Natural killer cell treated with Interleukin-12 subunit alpha and Interleukin-12 subunit beta and Interleukin-15 and Interleukin-18, amount 100 ng/mL, for 72 hours (primary cell): ENCODE measurements at places on chromosomes 7 and 10. TPM values are rescaled to one million over a fixed set of nuclear protein-coding genes. Genes with fewer than 3 reads are reported as not detected.

Gene PLXNA4
- total RNA-seq = 0.14 TPM

- no peaks in the 10 kb centered on the region for H3K36me3 ChIP-seq
- DNase-seq = no peak
- H3K4me3 ChIP-seq = no peak overlapping the region
- no peaks in the 10 kb centered on the region for H3K4me1 ChIP-seq
- peaks cover 5% of the 10 kb centered on the region for H3K27me3 ChIP-seq
- no peak overlapping the region for H3K27ac ChIP-seq
Measured at GRCh38 chr10:78576276-78576675, 492.5 kb upstream of the ZMIZ1 start.

DNA sequence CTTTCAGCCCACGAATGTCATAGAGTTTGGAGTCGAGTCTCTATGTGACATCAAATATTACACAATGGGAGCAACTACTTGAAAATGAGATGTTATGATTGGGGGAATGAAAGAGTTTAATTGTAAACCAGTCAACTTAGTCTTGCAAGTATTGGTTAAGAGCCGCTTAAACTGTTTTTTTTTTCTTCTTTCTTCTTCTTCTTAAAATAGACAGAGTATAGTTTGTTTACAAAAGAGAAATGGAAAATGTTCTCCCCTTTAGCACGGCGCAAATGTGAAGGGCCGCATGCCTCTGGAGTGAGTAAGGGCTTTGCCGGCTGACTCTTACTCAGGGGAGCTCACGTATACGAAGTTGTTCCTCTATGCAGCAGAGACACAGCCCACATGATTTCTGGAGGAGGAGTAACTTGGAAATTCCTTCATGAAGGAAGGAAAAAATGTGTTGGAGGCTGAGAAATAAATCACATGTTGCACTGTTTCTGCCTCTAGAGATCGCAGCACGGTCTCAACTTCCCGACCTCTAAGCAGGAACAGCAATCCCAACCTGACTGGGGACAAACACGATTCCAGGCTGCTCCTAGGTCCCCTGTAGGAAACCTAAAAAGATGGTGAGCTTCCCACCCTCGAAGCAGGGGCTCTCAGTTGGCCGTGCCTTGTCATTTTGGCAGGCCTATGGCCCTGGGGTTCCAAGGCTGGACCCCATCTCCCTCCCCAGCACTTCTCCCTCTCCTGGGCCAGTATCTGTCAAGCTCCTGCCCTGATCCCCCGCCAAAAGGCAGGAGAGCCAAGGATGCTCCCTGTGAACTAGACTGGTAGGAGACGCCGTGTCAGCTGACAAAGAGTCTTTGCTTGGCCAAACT, 44.8 kb downstream of the MYOF start:
- DNase-seq = no peak
- H3K27ac ChIP-seq = no peak overlapping the region
- H3K27me3 ChIP-seq = peaks cover 15% of the 10 kb centered on the region
- H3K36me3 ChIP-seq = no peaks in the 10 kb centered on the region

Gene MNX1
- total RNA-seq = not detected

GRCh38 chr7:114334989-114335388, 79.6 kb upstream of the FOXP2 start:
- H3K4me3 ChIP-seq = no peak overlapping the region
- no peaks in the 10 kb centered on the region for H3K4me1 ChIP-seq
- no peaks in the 10 kb centered on the region for H3K27me3 ChIP-seq
- H3K27ac ChIP-seq = no peak overlapping the region

- H3K27ac ChIP-seq = no peak overlapping the region
- no peaks in the 10 kb centered on the region for H3K36me3 ChIP-seq
- no peaks in the 10 kb centered on the region for H3K4me1 ChIP-seq
- DNase-seq = no peak
- H3K27me3 ChIP-seq = no peaks in the 10 kb centered on the region
- H3K4me3 ChIP-seq = no peak overlapping the region
Measured at GRCh38 chr7:46651070-46651469, 730.0 kb upstream of the IGFBP3 start.

DNA sequence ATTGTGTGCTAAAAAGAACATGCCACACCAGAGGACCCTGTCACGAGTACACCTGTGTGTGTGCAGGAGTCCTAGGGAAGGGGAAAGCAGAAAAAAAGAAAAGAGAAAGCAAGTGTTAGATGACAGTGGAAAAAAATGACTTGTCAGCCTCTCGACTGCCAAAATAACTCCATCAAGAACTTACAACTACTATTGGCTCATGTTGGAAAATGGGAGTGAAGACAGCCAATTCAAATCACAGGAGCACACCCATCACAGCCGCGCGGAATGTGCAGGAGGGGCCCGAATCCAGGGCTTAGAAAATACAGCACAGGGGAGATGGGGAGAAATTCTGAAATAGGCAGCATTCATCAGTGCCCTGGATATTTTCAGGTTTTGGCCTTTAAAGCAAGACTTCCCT, 38.1 kb upstream of the FOXI2 start:
- peaks cover 20% of the 10 kb centered on the region for H3K27me3 ChIP-seq
- no peak for DNase-seq
- no peaks in the 10 kb centered on the region for H3K36me3 ChIP-seq

GRCh38 chr10:105586451-105587098, 945.5 kb downstream of the SORCS3 start:
- H3K27me3 ChIP-seq = no peaks in the 10 kb centered on the region
- H3K36me3 ChIP-seq = no peaks in the 10 kb centered on the region
- DNase-seq = no peak
- no peak overlapping the region for H3K27ac ChIP-seq
- H3K4me1 ChIP-seq = no peaks in the 10 kb centered on the region

DNA sequence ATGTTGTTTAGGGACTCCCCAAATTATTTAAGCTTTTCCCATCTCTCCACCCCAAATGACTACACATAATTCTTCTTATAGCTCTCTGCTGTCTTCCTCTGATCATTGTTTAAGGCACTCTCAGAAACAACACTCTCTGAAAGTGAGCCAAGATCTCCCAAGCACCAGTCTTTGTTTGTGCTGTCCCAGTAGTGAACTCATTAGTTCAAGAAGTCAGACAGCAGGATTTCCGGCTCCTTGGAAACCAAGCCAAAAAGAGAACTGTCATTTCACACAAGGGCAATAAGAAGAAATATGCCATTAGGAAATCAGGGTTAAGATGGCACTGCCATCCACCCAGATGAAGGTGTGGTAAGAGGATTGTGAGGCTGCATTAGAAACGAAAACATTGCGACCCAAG, 83.1 kb downstream of the FZD1 start:
- no peaks in the 10 kb centered on the region for H3K27me3 ChIP-seq
- no peak for DNase-seq
- no peak overlapping the region for H3K27ac ChIP-seq
- no peaks in the 10 kb centered on the region for H3K36me3 ChIP-seq

DNA sequence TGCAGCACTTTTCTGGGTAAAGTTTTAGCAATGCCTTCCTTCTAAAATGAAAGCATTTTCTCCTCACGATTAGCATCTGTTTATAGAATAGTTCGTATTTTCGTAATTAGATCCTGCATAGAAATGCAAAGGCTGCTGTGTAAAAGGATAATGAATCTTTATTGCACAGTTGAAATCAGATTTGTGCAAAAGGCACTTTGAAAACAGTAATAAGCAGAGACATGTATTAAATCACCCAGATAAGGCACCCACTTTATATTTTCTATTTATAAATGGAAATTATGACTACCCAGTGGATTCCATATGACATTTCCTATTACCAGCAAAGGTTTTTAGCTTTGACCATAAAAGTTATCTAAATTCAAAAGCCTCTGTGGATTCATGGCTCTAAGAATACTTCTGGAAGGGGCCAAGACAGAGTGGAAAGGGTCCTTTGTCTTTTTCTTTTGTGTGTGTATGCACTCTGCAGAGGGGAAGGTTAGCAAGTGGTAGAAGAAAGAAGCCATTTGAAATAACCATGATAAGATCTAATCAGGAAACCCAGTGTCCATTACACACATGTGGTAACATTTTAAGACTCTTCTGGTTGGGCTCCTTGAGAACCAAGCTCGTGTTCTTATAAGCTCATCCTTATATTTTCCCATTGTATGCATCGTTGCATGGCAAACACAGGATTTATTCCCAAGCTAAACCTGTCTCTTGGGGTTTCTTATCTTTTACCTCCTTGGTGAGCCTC, 612.1 kb downstream of the AUTS2 start:
- no peaks in the 10 kb centered on the region for H3K36me3 ChIP-seq
- H3K4me1 ChIP-seq = no peaks in the 10 kb centered on the region
- H3K27ac ChIP-seq = no peak overlapping the region

Gene TMEM26
- total RNA-seq = not detected

DNA sequence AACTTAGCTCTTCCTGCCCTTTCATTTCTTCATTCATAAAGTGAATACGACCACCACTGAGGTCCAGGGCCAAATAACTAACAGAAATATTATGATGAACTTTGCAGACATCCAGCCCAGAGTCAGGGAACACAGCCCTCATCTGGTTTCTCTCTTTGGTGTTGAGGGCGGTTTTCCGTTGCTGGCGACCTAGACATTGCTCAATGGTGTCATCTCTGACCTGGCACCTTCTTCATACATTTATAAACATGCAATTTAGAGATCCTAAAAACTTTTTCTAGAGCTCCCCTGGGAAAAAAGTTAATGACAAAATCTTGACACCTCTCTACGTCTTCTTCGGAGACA, 324 bp upstream of the TET1 start:
- no peak for DNase-seq
- no peaks in the 10 kb centered on the region for H3K36me3 ChIP-seq
- H3K27ac ChIP-seq = no peak overlapping the region
- peaks cover 37% of the 10 kb centered on the region for H3K27me3 ChIP-seq

Gene MRC1
- total RNA-seq = not detected

Gene CRHR2
- not detected for total RNA-seq

Gene ADARB2
- total RNA-seq = not detected

DNA sequence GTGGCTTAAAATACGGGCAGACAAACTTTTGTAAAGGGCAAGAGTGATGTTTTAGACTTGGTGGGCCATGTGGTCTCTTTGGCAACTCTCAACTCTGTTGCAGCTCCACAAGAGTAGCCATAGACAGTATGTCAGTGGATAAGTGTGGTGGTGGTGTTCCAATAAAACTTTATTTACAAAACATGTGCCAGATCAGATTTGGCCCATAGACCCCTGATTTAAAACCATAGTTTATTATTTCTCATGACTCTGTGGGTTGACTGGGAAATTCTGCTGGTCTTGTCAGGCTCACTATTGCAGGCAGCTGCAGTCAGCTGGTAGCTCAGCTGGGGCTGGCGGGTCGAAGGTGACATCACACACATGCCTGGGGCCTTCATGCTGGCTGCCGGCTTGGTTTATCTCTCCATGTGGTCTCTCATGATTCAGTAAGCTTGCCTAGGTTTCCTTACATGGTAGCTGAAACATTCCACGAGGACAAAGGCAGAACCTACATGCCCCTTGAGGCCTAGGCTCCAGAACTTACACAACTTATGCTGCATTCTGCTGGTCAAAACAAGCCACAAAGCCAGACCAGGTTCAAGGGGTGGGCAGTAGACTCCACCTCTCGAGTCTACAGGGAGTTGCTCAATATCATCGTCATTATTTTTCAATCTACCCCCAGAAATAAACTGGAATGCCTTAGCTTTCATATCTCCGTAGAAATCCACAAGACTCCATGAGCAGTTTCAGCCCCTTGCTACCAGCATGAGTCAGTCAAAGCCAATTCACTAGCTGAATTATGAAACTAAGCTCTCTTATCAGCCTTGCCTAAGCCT, 245.7 kb downstream of the WDR11 start:
- H3K27me3 ChIP-seq = peaks cover 11% of the 10 kb centered on the region
- DNase-seq = no peak
- H3K4me3 ChIP-seq = no peak overlapping the region
- no peak overlapping the region for H3K27ac ChIP-seq

Gene ZNF425
- total RNA-seq = 0.39 TPM

DNA sequence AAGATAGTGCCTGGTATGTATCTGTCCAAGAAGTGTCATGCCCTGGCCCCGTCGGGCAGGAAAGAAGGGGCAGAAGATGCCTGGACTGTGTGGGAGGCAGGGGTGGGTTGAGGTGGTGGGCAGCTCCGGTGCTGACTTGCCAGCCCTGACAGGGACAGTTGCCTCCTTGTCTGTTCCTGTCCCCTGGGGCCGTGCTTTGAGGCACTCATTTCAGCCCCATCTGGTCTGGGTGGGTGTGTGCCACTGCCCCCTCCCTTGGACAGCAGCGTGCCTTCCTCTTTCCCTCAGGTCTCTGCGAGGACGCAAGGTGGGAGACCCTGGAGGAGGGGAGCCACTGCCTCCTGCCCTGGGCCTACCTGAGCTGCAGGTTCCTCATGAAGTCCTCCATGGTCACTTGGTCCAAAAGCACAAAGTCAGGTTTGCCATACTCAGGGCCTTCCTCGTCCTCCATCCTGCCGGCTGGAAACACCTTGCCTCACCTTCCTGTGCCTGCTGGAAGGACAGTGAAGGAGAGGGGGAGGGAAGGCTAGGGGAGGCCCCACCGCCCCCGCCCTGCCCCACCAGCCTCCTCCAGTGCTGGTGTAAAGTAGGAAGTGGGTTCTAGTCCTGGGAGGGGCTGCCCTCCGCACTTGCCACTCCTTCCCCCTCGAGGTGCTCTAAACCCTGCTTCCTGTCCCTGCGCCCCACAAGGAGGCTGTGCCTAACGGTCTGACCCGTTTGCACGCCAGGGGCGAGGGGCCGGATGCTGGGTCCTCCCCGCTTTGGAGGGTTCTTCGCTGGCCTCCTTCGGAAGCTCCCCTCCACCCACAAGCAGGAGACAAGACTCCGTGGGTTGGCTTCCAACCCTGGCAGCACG, at the start of gene MYO1G:
Gene MYO1G (minus strand): TSS at position 505 of the 856 bp plus-strand sequence. CDS start 54 bp downstream, at position 451.
- H3K27me3 ChIP-seq = no peaks in the 10 kb centered on the region
- peak; percentile 98 for DNase-seq
- peaks cover 59% of the 10 kb centered on the region for H3K4me1 ChIP-seq
- peaks cover 17% of the 10 kb centered on the region for H3K36me3 ChIP-seq

Gene TMEM176B
- not detected for total RNA-seq

Gene SCIN
- not detected for total RNA-seq

Gene SEMA3E
- total RNA-seq = not detected

Gene ADAP1
- total RNA-seq = 70.6 TPM

Gene SKIDA1
- not detected for total RNA-seq

DNA sequence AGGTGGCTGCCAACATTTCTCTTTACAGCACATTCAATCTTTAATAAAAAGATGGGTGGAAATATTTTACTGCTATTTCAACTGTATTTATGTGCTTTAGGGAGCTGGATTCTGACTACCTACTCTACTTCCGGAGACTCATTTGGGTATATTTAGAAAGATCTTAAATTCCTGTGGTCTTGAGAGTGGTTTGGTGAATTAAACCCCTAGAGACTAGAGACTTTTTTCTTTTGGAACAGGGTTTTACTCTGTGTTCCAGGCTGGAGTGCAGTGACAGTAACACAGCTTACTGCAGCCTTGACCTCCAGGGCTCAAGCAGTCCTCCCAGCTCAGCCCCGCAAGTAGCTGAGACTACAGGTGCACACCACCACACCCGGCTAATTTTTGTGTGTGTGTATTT, 79.0 kb upstream of the HABP2 start:
- H3K27ac ChIP-seq = no peak overlapping the region
- peaks cover 16% of the 10 kb centered on the region for H3K27me3 ChIP-seq
- no peak for DNase-seq
- H3K36me3 ChIP-seq = no peaks in the 10 kb centered on the region

GRCh38 chr10:57798830-57799229, 468.9 kb downstream of the IPMK start:
- H3K4me1 ChIP-seq = no peaks in the 10 kb centered on the region
- no peak overlapping the region for H3K27ac ChIP-seq
- H3K27me3 ChIP-seq = no peaks in the 10 kb centered on the region
- H3K36me3 ChIP-seq = peaks cover 4% of the 10 kb centered on the region
- no peak for DNase-seq
- H3K4me3 ChIP-seq = no peak overlapping the region

- no peaks in the 10 kb centered on the region for H3K27me3 ChIP-seq
- peaks cover 14% of the 10 kb centered on the region for H3K36me3 ChIP-seq
- H3K4me3 ChIP-seq = no peak overlapping the region
- no peak overlapping the region for H3K27ac ChIP-seq
Measured at GRCh38 chr10:129719415-129719739, 244.7 kb downstream of the EBF3 start.
